ENCODE measurements at places on chromosomes 16 and 17.

- DNase-seq: no peak
Measured at GRCh38 chr17:83096401-83097224, 17.2 kb downstream of the METRNL start.

- no peak for DNase-seq
Measured at GRCh38 chr17:80101946-80102663, 724 bp downstream of the GAA start.

DNA sequence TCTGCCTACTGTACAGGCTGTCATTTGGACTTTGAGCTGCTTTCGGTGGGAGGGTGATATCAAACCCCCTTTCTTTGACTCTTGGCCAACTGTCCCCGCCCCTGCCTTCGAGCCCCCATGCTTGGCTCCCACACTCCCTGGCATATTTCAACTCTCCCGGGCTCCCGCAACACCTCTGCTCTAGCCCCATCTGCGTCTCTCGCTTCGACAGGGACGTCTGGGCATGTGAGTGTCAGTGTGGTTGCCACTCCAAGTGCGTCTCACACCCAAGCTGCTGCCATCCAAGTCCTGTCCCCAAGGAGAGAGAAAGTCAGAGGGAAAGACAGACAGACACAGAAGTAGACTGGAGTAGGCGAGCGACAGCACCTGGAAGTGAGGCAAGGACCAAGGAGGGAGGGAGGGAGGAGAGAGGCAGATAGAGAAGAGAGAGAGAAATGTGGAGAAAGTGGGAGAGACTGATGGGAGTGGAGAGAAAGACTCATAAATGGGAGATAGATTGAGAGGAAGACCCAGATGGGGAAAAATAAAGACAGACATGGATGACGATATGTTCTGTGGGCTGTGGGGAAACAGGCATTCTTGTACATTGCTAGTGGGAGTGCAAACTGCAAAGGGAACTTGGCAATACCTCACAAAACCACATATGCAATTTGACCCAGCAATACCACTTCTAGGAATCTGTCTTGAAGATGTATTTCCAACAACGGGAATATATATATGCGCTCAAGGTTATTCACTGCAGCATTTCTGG lies 11.8 kb downstream of the STARD3 start:
- no peak for DNase-seq

- no peak for DNase-seq
Measured at GRCh38 chr17:19743101-19744100, 4.7 kb downstream of the ALDH3A1 start.

- no peak for DNase-seq
Measured at GRCh38 chr16:75203667-75204409, 3.1 kb downstream of the CTRB2 start.

- DNase-seq: no peak
Measured at GRCh38 chr17:32854207-32854606, 22.7 kb downstream of the MYO1D start.

DNA sequence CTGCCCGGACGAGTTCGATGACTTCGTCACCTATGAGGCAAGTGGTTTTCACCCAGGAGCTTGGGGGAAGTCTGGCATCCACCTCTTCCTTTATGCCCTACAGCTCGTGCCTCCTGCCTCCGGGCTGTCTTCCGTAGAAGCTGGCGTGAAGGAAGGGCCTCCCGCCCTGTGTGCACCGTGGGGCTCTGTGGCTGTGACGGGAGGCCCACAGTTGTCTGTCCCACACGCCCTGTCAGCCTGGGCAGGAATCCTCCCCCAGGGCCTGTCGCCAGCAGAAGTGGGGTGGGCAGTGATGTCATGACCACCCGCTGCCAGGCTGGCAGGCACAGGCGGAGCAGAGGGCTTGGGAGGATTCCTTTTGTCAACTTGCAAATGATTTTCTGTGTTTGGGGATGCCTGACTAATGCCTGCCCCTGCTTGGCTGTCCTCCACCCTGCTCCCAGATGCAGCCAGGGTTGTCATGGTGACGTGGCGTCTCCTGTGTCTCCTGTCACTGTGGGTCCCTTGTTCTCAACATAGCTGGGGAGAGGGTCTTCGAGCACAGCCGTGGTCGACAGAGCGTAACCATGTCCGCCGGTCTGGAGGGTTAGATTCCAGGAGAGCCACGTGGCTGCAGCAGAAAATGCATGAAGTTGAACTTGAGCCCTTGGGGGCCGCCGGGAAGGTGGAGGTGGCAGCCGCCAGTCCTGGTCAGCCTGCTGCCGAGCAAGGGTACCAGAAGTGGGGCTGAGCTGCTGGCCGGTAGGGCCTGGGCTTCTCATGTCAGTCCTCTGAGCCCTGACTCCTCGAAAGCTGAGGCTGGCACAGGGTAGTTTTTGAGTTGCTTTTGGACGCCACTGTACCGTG lies 46.1 kb downstream of the RAB11FIP3 start:
- no peak for DNase-seq

Measured in stimulated activated CD4-positive, alpha-beta T cell treated with anti-CD3 and anti-CD28 coated beads, Interleukin-4, amount 100 ng/mL, for 4 hours (primary cell).